Nucleus accumbens (tissue), 56 donors: ENCODE measurements at places on chromosomes 1 and 21.

DNA sequence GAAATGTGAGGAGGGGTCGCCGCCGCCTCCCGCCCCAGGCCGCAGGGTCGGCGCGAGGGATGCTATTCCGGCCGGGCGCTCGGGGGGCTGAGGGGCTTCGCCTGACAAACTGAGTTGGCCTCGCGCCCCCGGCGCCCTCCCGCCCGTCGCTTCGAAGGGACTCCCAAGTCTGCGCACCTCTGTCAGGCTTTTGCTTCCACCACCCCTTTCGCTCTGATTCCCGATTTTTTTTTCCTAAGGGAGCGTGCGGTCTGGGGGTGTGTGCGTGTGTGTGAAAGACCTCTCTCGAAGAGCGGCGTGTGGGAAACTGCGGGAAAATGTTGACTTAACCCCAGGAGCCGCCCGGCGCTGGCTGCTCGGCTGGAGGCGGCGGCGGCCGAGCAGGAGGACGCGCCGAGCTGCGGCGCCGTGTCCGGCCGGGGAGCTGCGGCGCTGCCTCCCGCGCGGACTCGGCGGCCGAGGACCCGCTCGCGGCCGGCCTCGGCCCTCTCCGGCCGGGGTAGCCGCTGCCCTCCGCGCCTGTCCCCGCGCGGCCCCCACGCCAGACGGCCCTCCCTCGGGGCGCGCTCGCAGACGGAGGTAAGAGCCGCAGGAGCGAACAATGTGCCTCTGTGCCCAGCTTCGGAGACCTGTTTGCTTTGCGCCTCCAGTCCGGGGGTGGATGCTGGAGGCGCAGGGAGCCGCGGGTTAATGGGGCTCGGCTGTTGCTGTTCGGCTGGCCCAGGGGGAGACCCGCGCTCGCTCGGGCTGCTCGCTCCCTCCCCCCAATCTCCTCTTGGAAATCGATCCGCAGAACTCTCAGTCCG lies 1.1 kb downstream of the ADGRL2 start:
- DNase-seq, result peak; percentile 55

DNA sequence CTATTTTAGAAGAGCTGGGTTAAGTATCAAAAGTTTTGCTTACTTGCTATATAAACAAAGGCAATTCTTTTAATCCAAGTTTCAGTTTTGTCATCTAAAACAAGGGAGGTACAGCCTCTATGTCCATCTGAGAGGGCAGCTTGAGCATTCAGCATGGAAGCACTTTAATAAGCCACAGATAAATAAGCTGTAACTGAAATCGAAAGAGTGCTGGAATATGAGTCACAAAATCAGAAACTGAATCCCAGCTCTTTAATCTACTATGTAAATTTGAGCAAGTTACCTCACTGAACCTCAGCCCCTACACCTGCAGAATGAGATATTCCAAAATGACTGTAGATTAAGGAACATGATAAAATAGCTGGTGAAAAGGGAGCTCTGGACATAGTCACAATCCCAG lies 80.0 kb upstream of the HP1BP3 start:
- DNase-seq, result no peak

DNA sequence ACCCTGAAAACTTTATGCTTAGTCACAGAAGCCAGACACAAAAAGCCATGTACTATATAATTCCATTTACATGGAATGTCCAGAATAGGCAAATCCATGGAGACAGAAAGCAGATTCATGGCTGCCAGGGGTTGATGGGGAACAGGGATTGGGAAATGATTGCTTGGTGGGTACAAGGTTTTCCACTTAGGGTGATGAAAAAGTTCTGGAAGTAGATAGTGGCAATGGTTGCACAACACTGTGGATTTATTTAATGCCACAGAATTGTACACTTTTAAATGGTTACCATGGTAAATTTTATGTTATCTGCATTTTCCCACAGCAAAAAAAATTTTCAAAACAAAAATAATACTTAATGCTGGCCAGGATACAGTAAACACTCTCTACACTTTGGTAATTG lies 40.6 kb downstream of the ENAH start:
- DNase-seq, result no peak

DNA sequence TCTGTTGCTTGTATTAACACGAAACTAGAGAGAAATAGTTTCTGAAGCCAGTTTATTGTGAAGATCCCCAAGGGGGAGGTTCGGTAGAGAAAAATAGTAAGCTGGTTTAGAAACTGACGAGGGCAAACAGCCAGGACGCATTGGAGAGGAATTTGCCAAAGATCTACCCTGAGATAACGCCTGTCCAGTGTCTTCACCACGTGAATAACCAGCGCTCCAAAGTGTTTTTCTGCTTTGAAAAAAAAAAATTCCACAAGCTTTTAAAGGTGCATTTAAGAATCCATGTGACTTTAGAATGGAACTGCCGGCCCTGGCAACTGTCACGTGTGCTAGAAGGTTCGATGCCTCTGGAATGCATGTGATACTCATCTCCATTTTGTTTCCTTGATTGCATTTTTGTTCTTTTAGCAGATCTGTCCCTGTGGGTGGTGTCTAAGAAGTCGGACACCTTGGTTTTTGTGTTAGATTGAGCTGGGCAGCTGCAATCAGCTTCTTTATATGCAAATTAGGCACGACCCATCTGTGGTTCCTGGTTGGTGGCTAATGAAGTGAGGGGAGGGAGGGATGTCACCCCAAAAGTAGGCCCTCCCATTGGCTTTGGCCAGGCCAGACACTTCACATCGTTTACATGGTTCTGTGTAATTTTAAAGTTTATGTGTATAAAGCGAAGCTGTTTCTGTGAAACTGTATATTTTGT lies 1.3 kb upstream of the THAP3 start:
- DNase-seq, result no peak

DNA sequence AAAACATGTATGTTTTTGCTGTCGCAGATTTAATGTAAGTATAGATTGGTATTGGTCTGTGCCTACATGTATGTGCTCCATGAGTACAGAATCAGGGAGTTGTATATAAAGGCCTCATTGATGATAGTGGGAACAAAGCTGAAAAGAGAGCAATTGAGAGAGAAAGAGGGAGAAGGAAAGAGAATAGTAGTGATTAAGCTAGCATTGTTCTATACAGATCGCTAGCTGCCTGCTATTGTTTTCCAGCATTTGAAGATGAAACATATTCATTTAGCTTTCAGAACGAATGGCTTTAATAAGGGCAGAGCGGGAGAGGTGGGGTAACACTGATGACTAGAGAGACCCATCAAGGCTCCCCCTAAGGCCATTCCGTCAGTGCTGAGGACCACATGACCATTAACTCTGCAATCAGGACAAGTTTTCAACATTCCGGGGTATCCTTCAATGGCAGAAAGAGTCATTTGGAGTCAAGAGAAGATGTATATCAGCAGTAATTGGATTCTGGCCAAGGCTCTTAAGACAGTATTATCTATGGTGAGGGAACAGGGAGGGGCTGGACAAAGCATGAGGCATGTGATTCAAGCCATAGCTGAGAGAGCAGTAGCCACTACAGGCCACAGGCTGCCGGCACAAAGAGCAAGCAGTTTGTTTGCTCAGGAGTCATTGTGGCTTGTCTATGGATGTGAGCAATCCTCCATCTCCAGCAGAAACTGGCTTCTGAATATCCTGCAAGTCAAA lies 176.5 kb downstream of the PBX1 start:
- peak; percentile 30 for DNase-seq

GRCh38 chr1:41713557-41714327 lies 205.0 kb downstream of the HIVEP3 start:
- no peak for DNase-seq

GRCh38 chr1:23696335-23696989 lies 4.9 kb downstream of the RPL11 start:
- DNase-seq, result no peak

DNA sequence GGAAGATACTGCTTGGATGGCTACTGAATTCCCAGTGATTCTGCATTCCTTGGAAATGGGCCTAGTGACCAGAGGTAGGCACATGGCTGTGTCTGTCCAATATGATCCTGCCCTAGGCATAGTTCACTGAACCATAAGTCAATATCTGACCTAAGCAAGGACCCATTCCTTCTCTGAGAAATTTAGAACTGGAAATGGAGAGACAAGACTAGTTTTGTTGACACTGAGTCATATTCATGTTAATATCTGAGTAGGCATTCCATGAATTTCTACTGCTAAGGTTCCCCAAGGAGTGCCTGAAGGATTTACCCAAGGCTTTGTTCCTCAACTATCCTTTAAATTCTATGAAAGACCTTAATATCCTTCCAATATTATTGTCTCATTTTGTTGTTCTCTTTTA lies 329.8 kb upstream of the BEND5 start:
- no peak for DNase-seq

DNA sequence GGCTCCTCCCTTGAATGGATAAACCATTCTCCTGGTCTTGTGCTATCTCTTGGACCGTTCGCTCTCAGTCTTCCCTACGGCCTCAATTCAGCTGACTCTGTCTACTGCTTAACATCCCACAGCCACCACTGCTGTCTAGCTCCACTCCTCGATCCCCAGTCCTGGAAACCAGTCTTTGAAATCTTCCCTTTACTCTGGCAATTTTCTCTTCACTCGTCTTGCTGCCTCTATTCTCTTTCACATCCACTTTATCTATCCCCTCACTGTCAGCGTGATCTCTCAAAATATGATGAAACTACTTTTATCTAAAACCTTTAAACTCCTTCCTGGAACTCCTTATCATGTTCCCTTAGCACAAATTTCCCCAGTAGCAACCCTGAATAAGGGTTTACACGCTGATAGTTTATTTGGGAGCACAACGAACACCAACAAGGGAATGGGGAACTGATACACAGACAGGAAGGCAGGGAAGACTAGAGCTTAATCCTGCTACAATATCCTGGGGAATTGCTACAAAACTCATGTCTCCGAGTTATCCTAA lies 131.6 kb upstream of the SAMSN1 start:
- DNase-seq, result no peak

GRCh38 chr21:29305561-29305960 lies 6.8 kb downstream of the BACH1 start:
- DNase-seq, result no peak
